ENCODE measurements at places on chromosomes 5 and 9.

- DNase-seq, result peak; percentile 9
Observed at GRCh38 chr5:58459146-58460001, 512 bp downstream of the PLK2 start.

DNA sequence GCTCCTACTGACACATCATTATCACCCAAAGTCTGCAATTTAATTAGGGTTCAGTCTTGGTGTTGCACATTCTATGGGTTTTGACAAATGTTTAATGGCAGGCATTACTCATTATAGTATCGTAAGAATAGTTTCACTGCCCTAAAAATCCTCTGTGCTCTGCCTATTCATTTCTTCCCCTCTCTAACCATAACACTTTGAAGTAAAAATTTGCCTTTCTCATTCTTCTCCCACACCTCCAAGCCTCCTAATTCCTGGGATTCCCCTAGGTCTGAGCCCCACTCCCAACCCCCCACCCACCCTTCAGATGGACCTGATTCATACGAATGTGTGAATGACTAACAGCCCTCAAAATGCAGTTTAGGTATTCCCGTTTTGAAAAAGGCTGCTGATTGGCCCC is 18.4 kb downstream of the ENC1 start:
- no peak for DNase-seq

GRCh38 chr5:40928886-40929448 is 19.7 kb downstream of the C7 start:
- DNase-seq, result no peak

- DNase-seq, result no peak
Observed at GRCh38 chr9:2621722-2622460, at the start of gene VLDLR. TSS of gene VLDLR (plus strand) at chr9:2621787. CDS start at chr9:2622190, 403 bp downstream.

- DNase-seq, result no peak
Observed at GRCh38 chr9:131121346-131121745, 4.0 kb upstream of the NUP214 start.

- DNase-seq, result no peak
Observed at GRCh38 chr5:78979909-78980308, 5.2 kb downstream of the ARSB start.

DNA sequence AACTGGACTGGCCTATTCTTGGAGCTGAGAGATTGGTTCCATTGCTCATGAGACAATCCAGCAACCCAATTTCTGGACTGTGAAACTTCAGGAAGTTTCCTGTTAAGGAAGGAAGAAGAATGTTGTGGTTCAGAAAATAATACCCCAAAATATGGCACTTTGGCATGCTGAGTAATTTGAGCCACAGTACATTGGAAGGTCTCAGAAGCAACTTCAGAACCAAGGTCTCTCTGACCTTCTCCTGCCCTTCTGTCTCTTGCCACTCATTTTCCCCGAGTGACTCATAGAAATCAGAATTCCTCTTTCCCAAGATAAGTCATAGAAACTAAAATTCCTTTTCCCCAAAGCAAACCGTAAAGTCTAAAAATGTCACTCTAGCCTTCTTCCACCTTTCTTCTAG is 1366.1 kb downstream of the PTPRD start:
- DNase-seq, result no peak

- DNase-seq, result no peak
Observed at GRCh38 chr5:103908336-103909080, 345.9 kb upstream of the NUDT12 start.

DNA sequence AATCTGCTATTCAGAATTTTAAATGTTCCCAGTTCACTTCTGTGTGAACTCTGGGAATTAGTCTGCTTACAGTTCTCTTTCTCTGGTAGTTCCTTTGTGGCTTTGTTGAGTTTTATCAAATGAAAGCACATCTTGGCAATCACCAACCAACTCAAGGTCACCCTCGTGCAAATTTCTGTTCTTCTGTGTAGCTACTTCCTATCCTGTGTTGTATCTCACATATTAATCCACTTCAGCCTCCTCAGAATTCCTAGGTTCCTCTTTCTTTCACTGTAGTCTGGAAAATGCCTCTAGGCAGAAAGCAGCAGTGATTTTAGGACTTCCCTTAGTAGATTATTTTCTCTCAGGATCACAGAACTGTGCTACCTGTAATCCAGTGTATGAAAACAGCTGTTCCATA is 100.3 kb downstream of the AUH start:
- no peak for DNase-seq

DNA sequence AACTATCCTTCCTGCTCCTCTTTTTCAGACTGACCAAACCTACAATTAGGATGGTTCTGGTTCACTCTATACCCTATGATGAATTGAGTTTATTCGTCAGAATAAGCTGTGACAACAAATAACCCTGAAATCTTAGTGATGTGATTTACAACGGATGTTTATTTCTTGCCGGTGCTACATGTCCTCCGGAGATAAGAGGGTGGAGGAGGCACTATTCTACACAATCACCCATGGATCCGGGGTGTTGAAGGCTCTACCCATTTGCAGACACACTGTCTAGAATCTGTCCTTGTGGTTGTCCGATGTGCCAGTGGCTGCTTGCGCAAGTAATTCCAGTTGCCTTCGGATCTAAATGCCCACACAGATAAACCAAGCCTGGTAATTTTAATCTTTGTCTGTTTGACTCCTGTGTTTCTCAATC is 44.7 kb downstream of the CDC14B start:
- DNase-seq, result no peak

DNA sequence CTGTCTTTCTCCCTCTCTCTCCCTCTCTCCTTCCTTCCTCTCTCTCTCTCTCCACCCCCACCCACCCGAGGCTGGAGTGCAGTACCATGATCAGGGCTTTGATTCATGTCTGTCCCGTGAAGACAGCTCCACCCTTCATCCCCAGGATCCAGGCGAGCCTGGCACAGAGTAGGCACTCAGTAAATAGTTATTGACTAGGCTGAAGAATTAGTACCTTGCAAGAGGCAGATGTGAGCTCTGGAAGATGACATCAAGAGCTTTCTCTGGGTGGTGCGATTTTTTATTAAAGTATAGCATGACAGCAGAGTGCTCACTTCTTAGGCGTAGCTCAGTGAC is 24.0 kb upstream of the WDR38 start:
- no peak for DNase-seq

- DNase-seq, result no peak
Observed at GRCh38 chr5:88929385-88929784, 46.4 kb upstream of the MEF2C start.

- DNase-seq, result no peak
Observed at GRCh38 chr5:174448662-174449061, 275.7 kb upstream of the MSX2 start.

GRCh38 chr5:132751971-132752580 is 4.8 kb downstream of the CCNI2 start:
- DNase-seq, result no peak

GRCh38 chr5:65874241-65874640 is 52.1 kb upstream of the ERBIN start:
- DNase-seq, result no peak

GRCh38 chr5:92605591-92605990 is 975.4 kb downstream of the NR2F1-AS1 start:
- DNase-seq, result no peak

DNA sequence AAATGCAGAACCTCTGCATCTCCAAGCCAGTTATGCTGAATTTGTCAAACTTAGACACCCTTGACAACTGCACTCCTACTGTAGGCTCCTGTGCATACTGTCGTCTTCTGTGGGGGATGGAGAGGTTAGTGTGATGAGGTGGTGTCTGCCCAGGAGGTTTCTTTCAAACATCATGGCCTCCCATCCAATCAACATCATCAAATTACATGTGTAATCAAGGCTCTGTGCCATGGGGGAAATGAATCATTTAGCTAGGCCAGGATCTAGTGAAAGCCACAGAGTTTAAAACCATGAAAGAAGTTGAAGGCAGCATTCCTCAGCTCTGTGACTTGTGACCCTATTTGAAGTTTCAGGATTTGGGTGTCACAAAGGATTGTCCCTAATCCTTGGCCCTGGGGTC is 240.6 kb downstream of the MARCHF11 start:
- no peak for DNase-seq

DNA sequence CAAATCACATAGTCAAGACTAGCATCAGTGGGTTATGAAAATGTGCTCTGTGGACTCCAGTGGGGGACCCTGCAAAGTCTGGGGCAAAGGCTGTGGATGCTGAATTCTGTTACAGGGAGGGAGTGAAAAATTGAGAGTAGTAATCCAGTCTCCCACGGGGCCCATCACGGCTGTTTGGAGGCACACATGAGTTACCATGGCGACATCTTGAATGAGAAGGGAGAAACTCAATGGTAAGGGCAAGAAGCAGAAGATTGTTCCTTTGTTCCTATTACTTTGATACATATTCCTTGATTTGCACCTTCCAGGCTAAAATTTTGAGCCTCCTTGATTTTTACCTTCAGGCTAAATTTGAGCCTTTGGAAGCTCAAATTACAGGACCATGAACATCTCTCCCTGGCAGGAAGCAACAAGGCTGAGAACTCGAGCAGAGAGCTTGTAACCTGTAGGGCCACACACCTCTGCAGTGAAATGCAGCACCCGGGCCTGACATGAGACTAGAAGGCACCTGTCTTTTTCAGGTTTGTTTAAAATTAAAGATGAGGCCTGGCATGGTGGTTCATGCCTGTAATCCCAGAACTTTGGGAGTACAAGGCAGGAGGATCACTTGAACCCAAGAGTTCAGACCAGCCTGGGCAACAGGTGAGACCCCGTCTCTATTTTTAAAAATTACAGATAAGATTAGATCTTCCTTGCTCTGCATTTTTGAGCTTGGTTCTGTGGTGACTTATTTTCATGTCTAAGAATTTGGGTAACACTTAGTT is 31.0 kb upstream of the ZFR start:
- no peak for DNase-seq

DNA sequence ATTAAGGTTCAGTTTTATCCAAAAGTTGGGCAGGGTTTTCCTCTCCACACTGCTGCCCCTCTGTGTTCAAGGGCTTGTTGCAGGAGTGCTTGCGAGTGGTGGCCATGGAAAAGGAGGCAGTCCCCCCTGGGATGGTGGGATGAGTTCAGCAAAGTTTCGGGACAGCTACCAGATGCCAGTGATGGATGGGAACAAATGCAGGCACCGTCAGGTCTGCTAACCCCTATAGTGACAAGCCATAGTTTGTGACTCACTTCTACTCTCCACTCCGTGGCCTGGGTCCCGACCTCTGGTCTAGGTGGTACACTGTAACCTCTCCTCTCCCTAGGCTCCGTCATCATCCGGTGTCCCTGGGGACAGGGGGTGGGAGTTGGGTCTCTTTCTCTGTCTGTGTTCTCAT is 3.8 kb upstream of the RNF14 start:
- DNase-seq, result no peak

- no peak for DNase-seq
Observed at GRCh38 chr5:5179079-5179478, 38.9 kb downstream of the ADAMTS16 start.

GRCh38 chr9:123353984-123354591 is 1.9 kb upstream of the CRB2 start:
- peak; percentile 38 for DNase-seq

- DNase-seq, result no peak
Observed at GRCh38 chr9:115267790-115268189, 149.8 kb upstream of the TNC start.

- no peak for DNase-seq
Observed at GRCh38 chr9:78189001-78189400, 46.9 kb upstream of the CEP78 start.

GRCh38 chr9:85129514-85129913 is 460.0 kb downstream of the NTRK2 start:
- DNase-seq, result no peak

DNA sequence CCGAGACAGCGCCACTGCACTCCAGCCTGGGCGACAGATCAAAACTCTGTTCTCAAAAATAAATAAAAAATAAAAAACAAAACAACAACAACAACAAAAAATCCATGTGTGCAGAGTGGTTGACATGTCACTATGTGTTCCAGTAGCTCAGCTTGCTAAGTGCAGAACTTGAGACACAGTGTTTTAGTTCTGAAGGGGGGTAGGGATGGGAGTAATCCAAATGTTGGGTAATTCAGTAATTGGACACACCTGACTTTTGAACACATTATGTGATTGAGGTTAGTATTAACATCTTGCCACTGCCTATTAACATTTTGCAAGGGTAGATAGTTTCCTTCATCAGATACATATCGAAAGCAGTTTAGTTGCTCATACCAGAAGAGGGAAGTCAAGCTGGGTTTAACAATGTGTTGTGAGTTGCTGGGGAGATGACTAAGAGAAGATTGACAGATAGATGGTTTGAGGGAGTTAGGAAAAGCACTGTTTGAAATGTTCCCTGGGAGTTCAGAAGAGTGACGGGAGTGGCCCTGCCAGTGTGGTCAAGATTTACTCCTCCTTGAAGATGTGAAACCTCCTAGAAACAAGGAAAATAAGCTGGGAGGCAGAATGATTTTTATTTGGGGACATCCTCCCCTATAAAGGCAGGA is 928 bp downstream of the HACD4 start:
- no peak for DNase-seq

DNA sequence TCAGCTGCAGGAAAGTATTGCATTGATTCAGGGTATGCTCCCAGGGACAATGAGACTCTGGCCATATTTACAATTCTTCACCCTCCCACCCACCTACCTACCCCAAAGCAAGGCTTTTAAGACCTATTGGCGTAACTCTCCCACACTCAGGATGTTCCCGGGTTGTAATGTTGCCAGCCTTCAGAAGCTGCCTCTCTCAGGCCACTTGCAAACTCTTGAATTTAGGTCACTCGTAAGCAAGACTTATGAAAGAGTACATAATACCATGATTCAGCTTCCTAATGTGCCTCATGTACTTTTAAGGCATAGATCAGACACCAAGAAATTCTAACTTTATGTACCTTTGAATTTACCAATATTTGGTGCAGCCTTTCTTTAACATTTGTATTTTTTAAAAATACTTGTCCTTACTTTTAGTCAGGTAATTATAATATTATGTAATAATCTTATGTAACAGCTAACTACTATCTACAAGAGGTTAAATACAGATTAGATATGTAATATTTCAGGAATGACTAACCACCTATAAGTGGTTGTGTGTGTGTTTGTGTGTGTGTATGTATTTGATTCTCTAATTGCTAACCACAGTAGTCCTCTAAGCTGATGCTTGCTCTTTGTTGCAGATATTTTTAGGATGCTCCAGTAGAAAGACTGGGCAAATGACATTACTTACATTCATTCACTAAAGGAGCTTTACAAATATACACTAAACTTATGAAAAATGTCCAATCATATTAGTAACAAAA is 630.5 kb upstream of the MEF2C start:
- no peak for DNase-seq

DNA sequence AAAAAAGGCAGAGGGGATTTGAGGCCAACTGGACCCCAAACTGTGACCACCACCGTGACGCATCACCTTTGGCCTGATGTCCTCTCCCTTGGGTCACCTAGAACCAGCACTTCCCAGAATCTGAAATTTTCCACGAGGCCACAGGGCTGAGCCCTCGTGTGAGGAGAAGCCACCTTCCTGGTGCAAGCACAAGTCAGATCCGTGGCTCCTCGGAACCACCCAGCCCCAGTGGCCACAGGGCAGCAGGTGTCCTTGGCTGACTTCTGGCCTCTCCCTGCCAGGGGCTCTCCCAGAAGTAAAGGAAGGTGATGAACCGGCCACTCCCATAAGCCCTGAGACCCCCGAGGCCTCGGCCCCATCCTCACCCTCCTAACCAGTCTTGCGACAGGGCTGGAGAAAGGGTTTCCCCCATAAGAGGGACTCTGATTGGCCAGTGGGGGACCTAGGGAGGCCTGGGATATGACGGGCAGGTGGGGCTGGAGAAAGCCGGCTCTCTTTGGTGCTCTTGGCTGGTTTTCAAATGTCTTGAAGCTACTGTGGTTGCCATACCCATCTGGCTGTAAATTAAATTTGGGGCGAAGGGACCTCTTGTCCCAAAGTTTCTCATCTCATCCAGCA is 20.9 kb upstream of the HMCN2 start:
- no peak for DNase-seq

GRCh38 chr5:35246900-35247647 is 16.8 kb upstream of the PRLR start:
- DNase-seq, result no peak

- no peak for DNase-seq
Observed at GRCh38 chr5:144201588-144201987, 30.9 kb downstream of the KCTD16 start.
